ENCODE measurements at places on chromosomes 3 and 15.
A peak's percentile ranks its signal among the peaks of the same experiment; 100 is the strongest.

GRCh38 chr3:10467904-10468612, 37.3 kb downstream of the ATP2B2 start:
- DNase-seq: no peak

- no peak for DNase-seq
Measured at GRCh38 chr3:114686621-114687020, 392.8 kb downstream of the TIGIT start.

DNA sequence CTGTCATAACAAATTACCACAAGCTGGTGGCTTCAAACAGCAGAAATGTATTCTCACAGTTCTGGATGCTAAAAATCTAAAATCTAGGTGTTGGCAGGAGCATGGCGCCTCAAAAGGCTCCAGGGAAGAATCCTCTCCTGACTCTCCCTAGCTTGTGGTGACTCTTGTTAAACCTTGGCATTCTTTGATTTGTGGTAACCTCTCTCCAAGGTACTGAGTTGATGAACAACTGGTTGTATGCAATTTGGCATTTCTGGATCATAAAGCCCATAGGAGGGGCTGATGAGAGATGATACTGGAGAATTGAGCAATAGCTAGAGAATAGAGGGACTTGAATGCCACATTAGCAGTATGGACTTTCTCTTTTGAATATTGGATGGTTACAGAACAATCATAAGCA, 821.8 kb downstream of the TBL1XR1 start:
- peak; percentile 3 for DNase-seq

DNA sequence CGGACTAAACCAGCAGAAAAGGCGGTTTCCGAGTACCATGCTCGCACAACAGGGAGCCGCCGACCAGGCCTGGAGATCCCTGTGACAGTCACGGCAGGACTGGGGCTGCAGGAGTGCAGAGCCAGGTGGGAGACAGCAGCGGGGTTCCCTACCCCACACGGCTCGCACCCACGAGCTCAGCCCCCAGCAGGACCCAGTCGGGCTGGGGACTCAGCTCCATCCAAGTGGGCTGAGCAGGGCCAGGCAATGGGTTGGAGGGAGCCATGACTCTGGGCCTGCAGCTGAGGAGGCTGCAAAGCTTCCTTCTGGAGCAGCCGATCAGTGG, 15.8 kb downstream of the XXYLT1 start:
- no peak for DNase-seq

- peak; percentile 57 for DNase-seq
Measured at GRCh38 chr3:172289583-172289982, 158.7 kb downstream of the GHSR start.

DNA sequence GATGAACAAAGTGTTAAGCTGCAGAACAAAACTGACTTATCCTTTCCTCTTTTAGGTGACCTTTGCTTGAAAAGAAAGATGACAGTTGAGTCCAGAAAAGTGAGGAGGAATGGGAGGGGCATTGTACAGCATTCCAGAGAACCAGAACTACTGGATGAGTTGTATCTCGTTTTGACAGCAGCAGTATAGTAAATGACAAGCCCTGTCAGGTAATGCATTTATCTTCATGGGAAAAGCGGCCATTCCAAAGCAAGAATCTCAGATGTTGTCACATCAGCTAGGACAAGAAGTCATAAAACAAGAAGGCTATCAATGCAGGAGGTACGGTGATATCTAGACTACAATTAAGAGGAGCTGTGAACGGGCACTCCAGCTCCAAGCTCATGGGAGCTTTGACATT, 421.5 kb downstream of the MAGI1 start:
- no peak for DNase-seq

GRCh38 chr3:149589332-149589731, 68.5 kb downstream of the WWTR1 start:
- DNase-seq: no peak

- DNase-seq: no peak
Measured at GRCh38 chr3:63467392-63467791, 185.1 kb upstream of the SNTN start.

DNA sequence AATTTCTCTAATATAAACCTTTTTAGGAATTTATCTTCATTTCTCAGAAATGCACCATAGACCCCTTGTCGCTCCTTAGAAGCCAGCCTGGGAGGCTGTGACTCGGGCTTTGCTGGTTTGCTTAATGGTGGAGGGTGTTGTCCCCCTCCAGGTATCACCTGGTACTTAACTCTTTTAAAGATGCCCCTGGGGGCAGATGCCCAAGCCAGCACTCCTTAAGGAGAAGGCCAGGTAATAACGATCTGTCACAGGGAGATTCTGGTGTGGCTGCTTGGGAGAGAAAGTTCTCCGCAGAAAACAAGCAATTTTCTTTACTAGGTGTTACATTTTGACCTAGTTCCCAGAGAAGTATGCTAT, 22.3 kb downstream of the EHD4 start:
- peak; percentile 72 for DNase-seq

GRCh38 chr3:23075496-23075895, 127.6 kb upstream of the UBE2E2 start:
- DNase-seq: no peak

DNA sequence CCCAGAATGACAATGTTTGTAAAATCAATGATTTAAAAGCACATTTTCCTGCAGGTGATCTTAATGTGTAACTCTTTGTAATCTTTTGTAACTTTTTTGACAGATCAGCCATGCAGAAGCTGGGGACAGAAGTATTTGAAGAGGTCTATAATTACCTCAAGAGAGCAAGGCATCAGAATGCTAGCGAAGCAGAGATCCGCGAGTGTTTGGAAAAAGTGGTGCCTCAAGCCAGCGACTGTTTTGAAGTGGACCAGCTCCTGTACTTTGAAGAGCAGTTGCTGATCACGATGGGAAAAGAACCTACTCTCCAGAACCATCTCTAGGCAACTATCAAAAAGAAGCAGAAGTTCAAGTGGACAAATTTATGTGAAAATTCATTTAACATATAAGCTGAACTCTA, 32.1 kb upstream of the NUDT16 start:
- no peak for DNase-seq

GRCh38 chr3:41690766-41691563, 270.9 kb downstream of the ULK4 start:
- no peak for DNase-seq

GRCh38 chr3:123396171-123397049, 52.5 kb downstream of the ADCY5 start:
- no peak for DNase-seq

- DNase-seq: no peak
Measured at GRCh38 chr15:58684751-58685150, 64.8 kb downstream of the ADAM10 start.

GRCh38 chr3:39327053-39327745, 2.3 kb upstream of the CCR8 start:
- DNase-seq: no peak

DNA sequence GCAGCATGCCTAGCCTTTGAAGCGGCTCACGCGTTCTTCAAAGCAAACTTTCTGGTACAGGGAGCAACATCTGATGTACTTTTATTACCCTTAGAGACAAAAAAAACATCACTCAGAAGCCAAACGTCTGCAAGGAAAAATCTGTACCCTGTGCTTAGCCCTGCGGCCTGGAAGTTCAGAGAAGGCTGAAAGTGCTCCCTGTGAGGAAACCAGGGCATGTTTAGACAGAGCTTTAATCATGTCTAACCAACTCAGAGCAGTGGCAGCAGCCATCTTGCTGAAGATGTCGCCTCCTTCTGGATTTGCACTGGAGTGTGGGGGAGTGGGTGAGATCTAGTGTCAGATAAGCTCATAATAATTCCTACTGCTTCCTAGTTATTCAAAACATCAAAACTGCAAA, 170.4 kb downstream of the P3H2 start:
- DNase-seq: no peak

- no peak for DNase-seq
Measured at GRCh38 chr3:54577313-54577712, 350.5 kb downstream of the LRTM1 start.

DNA sequence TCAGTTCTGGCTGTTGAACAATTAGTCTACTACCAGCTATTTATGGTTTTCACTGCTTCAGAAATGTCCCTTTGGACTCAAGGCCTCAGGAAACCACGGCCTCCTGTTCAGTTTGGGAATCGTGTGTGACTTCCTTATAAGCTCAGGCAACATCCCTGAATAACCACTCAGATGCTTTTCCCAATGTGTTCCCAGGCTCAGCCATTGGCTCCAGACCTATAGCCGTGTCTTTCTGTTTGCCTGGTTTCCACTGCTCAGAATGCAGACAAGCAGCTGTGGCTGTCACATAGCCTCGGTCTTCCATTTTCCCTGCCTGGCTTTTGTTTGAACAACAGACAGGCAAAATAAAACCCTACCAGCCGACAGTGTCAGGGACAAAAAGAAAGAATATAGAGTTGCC, 63.2 kb upstream of the ATP2B2 start:
- no peak for DNase-seq

- DNase-seq: peak; percentile 83
Measured at GRCh38 chr3:194058189-194058571, 77.8 kb upstream of the HES1 start.

DNA sequence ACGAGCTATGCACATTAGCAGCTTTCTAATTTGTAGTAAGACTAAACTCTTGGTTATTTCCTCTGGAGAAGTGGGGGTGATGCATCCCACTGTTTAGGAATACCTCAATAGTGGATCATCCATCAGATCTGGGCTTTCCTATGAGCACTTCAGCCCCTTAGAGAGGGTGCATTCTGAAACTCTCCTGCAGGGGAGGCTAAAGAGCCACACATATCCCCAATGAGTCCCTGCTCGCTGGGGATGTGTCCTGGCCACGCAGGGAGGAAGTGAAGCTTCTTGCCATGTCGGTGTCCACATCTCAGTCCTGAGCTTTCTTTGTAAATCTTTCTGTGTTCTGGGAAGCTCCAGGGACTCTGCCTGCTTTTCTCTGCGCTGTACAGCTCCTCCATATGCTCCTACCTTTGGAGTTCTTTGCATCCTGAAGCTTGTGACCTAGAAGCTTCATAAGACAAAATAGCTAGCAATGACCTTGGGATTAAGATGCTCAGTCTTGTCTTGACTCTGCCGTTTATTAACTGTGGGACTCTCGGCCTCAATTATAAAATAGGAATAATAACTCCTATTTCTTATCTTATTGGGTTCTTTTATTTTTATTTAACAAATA, 28.3 kb upstream of the MASP1 start:
- DNase-seq: peak; percentile 92

- no peak for DNase-seq
Measured at GRCh38 chr3:62873451-62873760, 1.8 kb downstream of the CADPS start.

DNA sequence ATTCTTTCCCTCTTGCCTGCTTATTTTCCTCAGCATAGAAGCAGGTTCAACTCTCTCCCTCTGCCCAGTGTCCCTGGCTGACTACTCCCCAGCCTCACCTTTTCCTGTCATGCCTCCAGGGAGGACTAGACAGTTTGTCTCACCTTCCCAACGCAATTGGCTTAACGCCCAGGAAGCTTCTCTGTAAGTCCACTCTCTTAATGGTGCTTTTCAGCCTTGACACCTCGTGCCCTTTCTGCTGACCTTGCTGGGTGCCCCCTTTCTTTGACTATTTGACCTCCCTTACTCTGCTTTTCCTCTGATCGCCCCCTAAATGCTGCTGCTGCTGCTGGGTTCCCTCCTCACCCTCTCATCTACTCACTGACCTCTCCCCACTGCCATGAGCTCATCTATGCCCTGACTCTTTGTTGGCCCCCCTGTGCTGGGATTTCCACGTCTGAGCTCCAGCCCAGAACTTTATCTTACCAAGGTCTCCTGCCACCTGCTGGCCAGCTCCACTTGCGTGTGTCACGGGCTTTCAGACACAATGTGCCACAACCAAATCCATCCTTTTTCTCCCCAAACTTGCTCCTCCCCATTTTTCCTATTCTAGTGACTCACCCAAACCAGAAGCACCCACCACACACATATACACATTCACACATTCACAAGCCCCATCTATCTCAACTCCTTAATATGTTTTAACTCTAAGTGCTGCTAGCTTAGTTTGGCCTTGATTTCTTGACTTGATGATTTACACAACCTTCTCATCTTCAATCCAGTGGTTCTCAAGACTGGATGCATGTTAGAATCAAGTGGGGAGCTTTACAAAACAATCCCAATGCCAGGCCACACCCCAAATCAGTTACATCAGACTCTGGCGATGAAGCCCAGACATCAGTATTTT, 16.6 kb downstream of the EPB42 start:
- DNase-seq: peak; percentile 76

DNA sequence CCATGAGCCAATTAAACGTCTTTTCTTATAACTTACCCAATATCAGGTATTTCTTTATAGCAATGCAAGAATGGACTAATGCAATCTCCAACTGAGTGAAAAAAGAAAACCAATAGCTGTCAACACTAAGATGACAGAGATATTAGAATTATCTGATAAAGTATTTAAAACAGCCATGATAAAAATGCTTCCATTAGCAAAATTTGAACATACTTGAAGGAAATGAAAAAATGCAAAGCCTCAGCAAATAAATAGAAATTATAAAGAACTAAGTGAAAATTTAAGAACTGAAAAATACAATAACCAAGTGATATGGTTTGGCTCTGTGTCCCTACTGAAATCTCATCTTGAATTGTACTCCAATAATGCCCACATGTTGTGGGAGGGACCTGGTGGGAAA, 99.6 kb downstream of the BOC start:
- DNase-seq: no peak

GRCh38 chr3:33237439-33237838, 18.8 kb upstream of the SUSD5 start:
- no peak for DNase-seq

DNA sequence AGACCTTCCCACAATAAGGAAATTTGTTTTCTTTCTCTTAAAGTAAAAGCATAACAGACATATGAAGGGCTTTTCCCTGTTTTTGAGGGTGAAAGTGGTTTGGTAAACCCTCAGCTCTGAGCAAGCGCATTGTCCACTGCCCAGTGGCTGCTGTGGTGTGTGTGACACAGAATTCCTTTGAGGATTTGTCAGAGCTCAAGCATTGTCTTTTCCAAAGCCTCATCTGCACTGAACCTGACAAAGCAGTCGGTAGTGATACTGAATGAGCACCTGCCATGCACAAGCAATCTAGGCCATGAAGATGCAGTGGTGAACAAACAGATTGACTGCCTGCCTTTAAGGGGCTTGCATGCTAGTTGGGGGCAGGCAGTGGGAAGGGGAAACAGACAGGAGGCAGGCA, 128.3 kb downstream of the PLCL2 start:
- DNase-seq: no peak

DNA sequence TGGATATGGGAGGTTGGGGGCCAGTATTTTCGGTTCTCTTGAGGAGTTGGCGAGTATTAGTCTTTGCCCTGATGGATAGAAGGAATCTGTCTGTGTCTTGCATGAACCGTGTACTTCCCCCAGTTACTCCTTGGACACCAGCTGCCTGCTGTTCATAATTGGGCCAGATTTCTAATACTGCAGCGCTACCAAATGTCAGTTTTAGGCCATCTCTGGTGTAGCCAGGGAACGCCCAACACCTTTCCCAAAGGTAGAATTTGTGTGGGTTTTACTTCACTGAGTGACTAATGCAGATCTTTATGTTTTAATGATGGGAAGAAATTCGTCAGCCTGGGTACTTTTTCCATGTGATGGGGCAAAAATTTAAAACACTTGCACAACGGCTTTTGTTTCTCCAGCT, 18.4 kb downstream of the FLNB start:
- DNase-seq: no peak
